Kidney epithelial cell (primary cell): ENCODE measurements at places on chromosomes 2 and 18.

- DNase-seq: no peak
Measured at GRCh38 chr18:62715759-62716615, 646 bp downstream of the PHLPP1 start.

GRCh38 chr2:106798826-106799552 lies 87.0 kb downstream of the ST6GAL2 start:
- no peak for DNase-seq

- DNase-seq: no peak
Measured at GRCh38 chr2:216989340-216990129, 129.7 kb upstream of the TNP1 start.

- DNase-seq: no peak
Measured at GRCh38 chr18:3120356-3120755, 99.4 kb downstream of the MYOM1 start.

- DNase-seq: no peak
Measured at GRCh38 chr18:36655074-36655473, 173.7 kb downstream of the TPGS2 start.

DNA sequence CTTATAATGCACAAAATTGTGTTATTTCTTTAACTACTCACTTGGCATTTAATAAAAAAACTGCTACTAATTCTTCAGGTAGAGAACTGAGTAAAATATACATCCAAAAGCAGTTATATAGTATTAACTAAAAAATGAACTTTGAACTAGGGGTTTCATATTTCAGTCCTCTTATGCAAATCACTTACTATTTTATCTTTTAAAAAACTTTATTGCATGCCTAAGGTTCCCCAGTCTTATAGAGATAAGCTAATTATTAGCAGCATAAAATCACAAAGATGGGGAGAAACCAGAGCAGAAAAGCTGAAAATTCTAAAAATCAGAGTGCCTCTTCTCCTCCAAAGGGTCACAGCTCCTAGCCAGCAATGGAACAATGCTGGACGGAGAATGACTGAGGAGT lies 228.0 kb downstream of the CALCRL start:
- no peak for DNase-seq

DNA sequence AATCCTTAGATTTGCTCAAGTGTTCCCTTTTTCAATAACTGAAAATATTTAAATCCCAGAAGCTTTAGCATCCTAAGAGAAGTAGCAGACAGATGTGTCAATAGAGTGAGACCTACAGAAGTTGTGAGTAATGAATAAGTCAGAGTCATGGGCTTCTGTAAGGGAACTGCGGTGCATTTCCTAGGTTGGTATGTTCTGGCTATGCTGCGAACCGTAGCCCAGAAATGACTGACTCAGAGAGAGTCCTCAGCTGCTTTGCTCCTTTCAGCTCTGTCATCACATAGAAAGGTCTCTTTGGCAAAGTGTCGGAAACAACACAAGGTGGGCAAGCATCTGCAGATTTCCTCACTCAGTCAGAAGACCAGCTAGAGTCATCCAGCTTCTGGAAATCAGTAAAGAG lies 297.1 kb downstream of the ARHGAP15 start:
- DNase-seq: peak; percentile 65

DNA sequence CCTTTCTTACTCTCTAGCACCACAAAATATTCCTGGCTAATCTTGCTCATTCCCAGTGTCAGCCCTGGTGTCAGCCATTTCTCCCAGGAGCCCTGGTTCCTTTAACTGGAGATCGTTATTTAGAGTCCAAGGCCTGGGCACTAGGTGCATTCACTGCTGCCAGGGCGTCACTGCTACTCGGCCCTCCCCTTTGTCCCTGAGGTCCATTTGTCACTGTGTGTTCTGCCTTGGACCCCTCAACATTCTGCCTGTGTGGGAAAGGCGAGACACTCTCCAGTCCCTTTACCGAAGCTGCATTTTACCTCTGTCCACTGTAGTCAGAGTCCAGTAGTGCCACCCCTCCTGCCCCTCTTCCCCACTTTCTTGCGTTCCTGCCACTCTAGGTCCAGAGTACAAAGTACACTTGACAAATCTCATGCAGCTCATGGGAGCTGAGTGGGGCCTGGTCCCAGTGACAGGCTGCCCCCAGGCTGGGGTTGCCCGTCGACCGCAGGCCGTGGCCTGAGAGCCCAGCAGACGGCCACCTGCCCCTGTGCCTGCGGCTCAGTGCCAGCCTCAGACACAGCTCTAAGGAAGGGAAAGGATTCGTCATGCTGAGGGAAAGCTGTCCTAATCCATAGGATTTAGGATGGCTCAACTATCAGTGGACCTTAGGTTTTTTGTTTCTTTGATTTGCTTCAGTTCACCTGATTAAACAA lies 52.1 kb downstream of the COPS8 start:
- no peak for DNase-seq

DNA sequence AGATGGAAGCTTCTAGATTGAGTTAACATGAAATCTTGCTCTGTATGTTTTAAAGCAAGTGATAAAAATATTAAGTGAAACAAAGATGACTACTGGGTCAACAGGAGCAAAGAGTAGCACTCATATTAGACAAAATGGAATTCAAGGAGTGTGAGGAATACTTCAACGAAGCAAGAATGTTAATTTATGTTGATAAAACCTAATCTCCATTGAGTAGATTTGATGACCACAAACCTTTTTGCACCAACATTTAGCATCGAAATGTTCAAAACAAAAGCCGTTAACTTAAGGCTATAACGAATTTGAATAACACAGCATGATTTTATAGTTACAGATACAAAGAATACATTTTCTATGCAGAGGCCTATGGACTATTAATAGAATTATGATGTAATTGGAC lies 35.7 kb downstream of the MRPS9 start:
- DNase-seq: no peak

DNA sequence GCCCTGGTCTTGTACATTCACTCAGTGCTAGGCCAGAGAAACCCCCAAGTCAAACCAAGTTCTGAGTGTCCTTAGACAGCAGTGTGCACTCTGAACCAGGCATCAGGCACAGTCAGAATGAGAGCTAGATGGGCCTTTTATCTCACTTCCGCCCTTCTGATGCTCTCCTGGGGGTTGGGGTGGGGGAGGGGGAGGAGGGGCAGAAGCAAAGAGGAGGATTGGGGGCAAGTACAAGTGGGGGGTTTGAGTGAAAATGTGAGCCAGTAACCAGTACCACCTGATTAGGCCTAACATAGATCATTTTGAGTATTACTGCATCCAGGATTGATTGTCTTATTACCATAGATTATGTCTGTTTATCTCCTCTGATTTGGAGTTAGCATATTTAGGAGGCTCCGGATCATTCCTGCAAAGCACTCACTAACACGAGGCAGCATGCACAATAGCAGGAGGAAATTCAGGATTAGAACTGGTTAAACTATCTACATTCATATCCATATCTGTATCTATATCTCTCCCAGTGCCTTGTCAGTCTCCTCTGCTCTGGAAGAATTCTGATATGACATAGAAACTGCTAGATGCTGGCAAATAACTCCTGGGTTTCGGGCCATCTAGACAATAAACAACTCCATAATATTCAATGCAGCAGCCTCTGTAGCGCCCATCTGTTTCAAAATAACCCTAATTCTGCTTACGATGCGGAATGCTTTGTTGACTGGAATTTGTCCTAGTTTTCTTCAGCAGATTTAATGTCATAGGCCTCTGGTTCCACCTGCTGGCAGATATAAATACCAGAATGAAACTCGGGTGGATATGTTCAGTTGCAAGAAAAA lies 149.1 kb downstream of the RHBDD1 start:
- DNase-seq: peak; percentile 12

GRCh38 chr2:145984580-145984979 lies 1464.7 kb upstream of the ZEB2 start:
- DNase-seq: peak; percentile 7

DNA sequence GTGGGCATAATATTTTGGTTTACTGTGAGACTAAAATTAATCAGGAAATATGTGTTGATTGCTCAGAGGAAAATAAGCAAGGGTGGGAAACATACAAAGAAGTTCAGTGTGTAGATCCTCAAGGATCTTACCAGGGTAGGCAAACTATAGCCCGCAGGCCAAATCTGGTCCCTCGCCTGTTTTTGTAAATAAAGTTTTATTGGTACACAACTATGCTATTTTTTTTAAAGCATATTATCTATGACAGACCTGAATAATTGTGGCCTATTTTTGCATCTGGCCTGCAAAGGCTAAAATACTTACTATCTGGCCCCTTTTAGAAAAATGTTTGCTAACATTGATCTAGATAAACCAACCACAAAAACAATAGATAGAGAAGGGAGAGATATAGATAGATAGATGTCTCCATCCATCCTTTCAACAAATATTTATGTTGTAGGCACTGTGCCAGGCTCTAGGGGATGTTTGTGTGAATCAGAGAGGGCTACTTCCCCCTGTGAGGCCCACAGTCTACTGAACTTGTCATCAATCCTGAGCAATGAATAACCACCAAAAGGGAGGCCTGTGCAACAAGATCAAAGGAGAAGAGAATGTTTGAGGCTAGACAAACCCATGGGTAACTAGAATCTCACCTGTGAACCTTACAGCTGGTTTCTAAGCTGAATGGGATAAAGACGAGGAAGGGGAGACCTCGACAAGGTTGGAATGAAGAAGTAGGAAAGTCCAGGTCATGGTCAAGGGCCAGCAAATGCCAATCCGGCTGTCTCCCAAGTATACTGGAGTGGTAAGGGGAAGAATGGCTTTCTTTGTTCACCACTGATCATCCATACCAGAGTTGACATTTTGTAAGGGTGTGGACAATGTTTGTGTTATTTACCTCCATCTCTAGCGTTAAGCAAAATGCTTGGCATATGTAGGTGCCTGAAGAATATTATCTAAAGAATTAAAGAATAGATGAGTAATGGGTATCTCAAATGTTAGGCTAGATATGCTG lies 23.6 kb downstream of the ALPK2 start:
- peak; percentile 93 for DNase-seq

DNA sequence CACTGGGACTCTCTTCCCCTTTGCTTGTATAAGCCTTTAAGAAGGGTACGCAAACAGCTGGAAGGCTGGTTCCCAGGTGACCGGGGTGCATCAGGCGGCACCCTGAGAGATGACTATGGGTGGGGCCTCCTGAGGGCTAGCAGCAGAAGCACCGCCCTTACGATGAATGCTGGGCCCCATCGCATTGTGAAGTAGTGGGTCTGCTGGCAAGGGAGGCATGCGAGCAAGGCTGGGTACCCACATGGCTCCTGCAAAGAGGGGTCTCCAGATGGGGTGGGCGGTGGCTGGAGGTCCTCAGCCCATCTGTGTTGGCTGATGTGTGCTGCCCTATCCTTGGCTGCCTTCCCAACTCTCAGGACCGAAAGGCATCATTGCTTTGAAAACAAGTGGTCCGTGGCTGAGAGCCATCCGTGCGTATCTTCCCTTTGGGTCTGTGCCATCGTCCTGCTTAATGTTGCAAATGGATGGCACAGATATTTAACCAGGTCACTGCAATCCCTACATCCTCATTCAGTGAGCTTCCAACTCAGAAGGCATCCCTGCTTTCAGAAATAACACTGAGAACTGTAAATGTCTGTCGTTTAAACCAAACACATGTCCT lies 83.5 kb upstream of the GPC1 start:
- peak; percentile 12 for DNase-seq

DNA sequence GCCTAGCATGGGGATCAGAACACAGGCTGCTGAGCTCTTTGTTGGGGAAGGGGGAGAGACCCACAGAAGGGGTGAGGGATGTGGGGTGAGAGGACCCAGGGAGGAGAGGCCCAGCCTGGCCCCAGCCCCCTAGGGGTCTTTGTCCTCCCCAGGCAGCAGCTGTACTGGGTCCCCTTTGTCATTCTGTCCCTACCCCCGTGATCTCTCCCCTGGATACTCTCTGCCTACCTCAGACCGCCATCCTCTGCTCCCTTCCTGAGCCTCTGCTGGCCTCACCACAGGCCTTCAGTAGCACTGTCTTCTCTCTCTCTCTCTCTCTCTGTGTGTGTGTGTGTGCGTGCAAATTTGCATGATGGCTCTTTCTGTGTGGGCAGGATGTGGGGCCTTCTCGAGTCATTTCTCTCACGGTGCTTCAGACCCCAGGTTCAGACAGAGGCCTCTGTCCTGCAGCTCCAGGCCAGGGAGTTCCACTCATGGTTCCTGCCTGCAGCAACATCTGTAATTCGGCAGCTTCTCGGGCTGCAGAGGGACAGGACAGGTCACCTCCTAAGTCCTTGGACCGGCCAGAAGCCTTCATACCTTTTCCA lies 1.4 kb downstream of the PSD4 start:
- DNase-seq: no peak

DNA sequence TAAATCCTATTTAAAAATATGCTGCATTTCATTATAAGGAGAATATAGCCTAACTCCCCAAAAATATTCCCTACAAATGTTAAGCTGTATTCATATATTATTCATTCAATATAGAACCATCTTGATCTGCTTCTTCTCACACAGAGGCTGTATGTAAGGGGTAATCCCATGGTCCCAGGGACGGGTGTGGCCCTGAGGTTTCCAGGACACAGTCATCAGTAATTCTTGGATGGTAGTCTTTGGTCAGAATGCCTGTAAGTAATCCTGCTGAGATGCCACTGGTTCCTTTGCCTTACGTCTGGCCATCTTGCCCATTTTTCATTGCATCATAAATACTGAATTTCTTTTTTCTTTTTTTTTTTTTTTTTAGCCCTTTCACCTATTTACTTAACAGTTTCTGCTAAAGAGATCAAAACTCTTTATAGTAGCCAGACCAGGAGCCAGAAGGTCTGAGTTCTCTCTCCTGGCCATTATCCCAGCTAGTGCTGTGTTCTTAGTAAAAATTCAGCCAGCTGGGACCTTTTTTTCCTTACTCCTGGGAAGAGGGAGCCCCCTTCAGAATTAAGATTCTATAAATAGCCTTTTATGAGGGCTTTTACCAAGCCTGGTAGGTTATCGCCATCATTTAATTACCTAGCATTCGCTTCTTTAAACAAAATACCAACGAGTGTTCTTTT lies 134.9 kb downstream of the SOX11 start:
- DNase-seq: no peak

GRCh38 chr2:127217470-127218325 lies 2.4 kb downstream of the CYP27C1 start:
- DNase-seq: peak; percentile 68

DNA sequence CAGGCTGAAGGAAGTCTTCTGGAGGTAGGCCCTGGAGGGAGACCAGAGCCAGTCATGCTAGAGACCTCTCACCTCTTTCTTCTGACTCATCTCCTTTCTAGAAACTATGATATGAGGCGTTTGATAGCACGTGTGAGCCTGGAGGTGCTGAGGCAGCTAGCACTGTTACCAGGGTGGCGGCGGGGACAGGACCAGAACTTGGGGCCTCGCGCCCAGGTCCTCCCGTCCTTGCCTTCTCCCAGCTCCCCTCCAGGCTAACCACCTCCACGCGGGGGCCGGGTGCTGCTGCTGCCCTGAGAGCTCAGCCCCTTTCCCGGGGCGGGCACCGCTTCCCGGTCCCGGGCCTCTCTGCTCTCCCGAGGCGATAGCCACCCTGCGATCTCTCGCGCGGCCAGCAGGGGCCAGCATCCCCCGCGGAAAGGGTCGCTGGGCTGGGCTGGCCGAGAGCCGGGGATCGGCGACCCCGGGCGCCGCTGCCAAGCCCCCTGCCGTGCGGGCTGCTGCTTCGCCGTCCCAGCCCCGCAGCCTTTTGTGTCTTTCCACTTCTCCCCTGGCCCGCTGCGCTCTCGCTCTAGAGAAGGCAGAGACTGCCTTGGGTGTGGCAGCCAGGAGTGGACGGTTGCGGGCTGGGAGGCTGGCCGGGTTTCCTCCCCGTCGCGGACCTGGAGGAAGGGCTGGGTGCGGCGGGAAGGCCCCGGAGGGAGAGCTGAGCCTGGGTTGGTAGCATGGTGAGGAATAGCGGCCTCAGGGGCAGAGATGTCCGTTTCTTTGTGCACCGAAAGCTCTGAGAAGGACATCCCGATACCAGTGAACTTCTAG lies 49.1 kb downstream of the TMEM17 start:
- DNase-seq: no peak

GRCh38 chr2:67459761-67460160 lies 62.6 kb downstream of the ETAA1 start:
- DNase-seq: no peak

GRCh38 chr18:44309185-44309584 lies 371.5 kb upstream of the SETBP1 start:
- DNase-seq: no peak
